Activated T-helper 1 cell treated with Interleukin-2 at 50 U/mL for 16 hours (primary cell): ENCODE measurements at places on chromosomes 6 and 20.
A peak's percentile ranks its signal among the peaks of the same experiment; 100 is the strongest.

DNA sequence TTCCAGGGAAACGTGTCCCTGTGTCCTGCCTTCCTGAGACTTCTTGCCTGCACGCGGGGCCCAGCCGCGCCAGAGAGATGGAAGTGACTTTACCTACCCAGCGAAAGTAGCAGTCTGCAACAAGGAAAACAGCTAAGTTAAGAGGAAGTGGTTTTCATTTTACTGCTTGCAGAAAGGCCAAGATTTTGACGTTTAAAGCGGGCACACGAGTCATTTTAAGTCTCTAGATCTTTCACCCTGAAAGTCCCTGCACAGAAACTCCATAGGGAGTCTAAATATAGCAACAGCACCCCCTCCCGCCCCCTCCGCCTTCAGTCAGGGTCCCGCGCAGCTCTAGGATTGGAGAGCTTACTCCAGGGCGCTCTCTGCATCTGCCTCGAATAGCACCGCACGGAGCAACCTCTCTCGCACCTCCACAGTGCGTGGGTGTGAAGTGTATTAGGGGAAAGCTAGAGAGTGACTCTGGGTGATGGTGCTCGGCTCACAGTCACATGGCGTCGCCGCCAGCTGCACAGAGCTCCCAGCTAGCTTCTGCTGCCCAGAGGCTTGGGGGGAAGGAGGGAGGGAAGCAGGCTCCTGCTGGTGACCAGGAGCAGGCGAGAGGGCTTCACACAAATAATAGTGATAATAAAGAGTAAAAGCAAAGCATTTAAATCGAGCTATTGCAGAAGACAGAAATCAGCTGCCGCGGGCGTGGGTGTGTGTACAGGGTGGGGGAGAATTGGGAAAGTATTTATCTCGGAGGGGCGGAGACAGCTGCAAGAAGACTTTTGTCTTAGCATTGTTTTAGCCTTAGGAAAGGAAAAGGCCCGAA lies 1.8 kb upstream of the KCNQ5 start:
- no peak for DNase-seq

DNA sequence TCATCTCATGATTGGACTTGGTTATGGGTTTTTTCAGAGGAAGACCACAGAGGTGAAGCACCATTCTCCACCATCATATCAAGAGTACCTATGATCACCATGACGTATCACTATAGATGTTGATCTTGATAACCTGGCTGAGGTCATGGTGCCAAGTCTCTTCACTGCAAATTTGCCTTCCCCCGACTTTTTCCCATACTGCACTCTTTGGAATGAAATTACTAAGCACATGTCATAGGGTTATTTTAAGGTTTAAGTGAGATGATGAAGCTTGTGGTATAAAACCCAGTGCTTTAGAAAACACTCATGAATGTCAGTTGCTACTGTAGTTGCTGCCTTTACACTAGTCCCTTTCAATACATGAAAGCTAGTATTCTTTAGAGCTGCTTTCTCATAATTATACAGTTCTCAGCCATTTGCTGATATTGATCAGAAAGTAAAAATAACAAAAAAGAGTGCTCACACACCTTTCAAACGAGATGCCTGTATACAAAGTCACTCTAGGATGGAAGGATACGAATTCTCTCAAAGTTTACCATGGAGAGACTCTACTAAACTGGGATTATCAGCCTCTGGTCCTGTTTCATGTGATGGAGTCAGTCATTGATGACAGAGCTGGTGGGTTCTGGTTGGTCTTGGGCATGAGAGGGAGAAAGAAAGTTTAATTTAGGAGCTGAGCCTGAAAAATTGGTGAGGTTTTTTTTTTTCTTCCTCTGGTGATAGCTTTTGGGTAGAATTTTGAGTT lies 228.1 kb downstream of the PRL start:
- no peak for DNase-seq

- peak; percentile 30 for DNase-seq
Measured at GRCh38 chr6:159929819-159930218, 39.0 kb downstream of the MAS1 start.

DNA sequence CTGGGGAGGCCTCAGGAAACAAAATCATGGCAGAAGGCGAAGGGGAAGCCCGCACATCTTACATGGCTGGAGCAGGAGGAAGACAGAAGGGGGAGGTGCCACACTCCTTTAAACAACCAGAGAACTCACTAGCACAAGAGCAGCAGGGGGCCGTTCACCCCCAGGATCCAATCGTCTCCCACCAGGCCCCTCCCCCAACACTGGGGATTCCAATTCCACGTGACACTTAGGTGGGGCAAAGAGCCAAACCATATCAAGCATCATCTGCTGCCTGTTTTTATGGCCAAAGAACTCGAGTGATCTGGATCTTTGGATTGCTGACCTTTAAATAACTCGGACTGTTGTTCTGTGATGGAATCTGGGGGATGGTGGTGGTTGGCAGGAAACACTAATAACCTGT lies 28.0 kb downstream of the PNLDC1 start:
- DNase-seq, result no peak

DNA sequence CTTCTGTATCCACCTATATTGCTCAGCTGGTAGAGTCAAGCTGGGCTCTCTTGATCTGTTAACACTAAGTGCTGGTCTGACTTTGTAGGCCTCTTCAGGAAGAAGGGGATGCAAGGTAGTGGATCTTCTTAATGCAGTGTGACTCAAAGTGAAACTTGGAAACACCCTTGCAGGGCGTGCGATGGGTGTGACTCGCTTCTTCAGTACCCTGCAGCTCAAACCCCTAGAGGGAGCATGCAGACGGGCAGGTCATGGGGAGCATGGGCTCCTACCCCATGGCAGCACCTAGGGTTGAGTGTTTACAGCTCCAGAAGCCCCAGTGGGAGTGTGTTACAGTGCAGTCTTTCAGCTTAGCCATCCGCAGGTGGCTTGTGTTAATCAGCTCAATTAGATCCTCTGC lies 757 bp upstream of the SAMD3 start:
- peak; percentile 41 for DNase-seq

GRCh38 chr6:38091613-38092012 lies 272.1 kb downstream of the ZFAND3 start:
- DNase-seq, result no peak

DNA sequence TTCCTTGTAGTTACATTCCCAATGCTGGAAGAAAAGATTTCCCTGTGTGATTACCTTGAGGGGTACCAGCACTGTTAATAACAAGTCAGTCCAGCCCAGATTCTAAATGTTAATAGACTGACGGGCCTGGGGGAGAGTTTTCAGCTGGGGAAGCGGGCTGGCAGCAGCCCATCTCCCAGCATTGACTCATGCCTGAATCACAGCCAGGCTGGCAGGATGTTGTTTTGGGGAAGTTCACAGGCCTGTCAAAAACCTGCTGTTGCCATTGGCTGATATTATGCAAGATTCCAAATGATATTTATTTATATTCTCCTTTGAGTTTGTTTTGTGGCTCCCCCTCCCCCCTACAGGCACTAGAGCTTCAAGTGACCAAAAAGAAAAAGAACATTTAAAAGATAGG lies 213.9 kb upstream of the CNR1 start:
- no peak for DNase-seq

DNA sequence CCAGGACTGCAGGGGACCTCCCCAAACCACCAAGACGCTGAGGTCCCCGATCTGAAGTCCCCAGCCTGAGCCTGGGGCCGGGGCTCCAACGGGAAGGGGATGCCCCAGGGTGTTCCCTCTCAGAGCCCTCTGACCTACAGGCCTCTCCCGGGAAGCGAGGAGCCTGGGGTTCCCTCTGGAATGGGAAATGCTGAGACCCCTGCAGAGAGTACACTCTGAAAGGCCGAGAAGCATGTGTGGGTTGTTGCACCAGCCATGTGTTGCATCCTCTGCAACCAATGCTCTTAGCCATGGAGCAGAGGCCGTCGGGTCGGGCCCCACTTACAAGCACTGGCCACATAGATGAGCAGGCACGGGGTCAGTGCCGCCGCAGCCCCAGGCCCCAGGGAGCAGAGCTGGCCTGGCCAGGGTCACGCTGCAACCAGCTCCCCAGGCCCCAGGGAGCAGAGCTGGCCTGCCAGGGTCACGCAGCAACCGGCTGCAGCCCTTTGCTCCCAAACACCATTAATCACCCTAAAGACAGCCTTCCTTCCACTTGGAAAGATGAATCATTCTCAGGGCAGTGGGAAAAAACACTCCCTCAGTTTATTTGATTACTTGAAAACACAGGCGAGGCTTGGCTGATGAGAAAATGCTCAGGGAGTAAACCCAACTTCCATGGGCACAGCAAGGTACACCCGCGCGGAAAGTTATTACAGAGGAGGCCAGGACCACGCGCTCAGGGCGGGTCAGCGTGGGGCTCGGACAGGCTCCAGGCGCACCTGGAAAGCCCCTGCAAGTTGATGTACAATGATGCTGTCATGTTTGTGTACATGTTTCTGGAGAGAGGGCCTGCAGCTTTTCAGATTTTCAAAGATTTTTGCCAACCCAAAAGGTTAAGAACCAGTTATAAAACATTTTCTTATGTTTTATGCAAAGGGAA lies 78.0 kb upstream of the AFDN start:
- DNase-seq, result no peak

- no peak for DNase-seq
Measured at GRCh38 chr6:110359556-110359955, 1.4 kb upstream of the METTL24 start.

DNA sequence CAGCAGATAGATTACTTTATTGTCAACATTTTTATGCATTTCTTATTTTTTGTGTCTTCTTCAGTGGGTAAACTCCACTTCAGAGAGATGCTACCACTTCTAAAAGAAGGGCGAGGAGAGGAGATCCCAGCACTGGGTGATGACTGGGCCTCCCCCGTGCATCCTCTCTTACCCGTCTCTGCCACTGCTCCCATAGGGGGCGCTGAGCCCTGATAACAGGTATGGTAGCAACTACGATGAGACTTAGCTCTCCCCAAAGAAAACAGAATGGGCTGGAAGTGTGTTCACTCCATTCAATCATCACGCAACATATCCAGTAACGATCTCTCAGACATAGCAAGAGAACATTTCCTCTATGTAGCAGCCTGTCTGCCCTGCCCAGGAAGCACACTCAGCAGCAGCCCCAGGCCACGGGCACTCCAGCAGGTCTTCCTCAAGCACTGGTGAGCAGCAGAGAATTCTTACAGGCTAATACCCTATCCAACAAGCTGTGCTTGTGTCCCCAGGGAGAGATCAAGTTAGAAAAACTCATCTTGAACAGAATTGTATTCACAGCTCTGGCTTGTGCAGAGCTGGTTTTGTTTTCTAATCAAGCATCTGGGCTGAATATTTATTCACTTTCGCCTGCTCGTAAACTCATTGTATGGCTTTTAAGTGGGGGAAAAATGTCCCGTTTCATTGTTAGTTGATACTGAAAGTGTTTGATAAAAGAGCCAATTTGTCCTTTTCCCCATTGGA lies 533.1 kb upstream of the CDH4 start:
- no peak for DNase-seq

- DNase-seq, result no peak
Measured at GRCh38 chr6:9576521-9576920, 838.4 kb downstream of the TFAP2A start.

GRCh38 chr20:45918182-45918737 lies 6.3 kb upstream of the PLTP start:
- no peak for DNase-seq

- DNase-seq, result no peak
Measured at GRCh38 chr20:31990641-31991338, 19.4 kb upstream of the CCM2L start.

DNA sequence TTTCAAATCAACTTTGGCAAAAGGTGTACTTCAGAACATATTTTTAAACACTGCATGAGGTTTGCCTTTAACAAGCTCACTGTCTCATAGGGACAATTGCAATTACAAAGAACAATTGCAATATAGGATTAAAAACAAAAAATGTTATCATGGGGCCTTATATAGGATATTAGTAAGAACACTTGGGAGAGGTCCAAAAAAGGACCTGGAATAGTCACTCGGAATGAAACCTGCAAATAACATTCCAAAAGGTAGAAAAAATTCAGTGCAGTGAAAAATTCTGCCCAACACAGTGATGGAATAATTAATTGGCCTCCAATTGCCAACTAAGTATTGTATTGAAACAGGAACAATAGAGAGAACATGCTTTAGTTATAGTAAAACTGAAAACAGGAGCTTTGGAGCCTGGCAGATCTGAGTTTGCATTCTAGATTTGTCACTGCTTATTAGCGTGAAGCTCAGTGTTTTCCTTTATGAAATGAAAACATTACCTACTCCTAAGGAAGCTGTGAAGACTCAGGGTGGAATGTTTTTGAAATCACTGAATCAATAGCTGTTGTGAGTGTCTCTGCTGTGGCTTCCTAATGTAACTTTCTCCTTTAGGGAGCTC lies 172.6 kb upstream of the BMP5 start:
- DNase-seq, result no peak

DNA sequence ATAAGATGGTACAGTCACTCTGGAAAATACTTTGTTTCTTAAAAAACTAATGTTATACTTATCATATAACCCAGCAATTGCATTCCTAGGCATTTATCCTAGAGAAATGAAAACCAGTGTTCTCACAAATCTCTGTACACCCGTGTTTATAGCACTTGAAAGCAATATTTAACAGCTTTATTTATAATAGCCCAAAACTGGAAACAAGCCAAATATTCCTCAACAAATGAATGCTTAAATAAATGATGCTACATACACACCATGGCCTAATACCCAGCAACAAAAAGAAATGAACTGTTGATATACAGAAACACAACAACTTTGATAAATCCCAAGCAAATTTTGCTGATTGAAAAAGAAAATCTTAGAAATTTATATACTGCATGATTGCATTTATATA lies 51.3 kb downstream of the GFRA4 start:
- no peak for DNase-seq

DNA sequence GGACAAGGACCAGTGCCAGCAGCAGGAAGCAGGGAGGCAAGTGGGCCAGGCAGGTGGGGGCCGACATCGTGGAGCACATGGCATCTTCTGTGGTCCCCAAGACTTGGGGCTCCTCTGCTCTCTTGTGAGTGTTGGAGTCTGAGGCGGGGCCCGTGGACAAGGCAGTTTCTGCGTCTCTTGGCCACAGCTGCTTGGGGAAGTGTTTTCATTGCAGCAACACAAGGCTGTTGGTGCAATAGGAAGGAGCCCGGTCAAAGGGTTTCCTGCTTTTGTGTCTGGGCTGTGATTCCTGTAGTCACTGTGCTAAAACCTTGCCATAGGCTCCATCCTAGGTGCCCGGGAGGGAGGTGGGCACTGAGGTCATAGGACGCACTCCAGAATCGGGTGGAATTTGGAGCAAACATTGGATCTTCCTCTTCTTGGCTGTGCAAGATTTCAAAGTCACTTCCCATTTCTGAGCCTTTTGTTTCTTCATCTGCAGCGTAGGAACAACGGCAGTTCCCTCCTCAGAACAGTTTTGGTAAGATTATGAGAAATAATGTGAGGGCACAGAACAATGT lies at the start of gene SIRPB2:
SIRPB2 (minus strand) TSS at position 140 of the 560 bp plus-strand sequence; CDS start at position 79, 61 bp downstream.
- DNase-seq, result no peak

GRCh38 chr6:41576667-41577066 lies 30.5 kb downstream of the FOXP4 start:
- no peak for DNase-seq

GRCh38 chr6:101083533-101084175 lies 202.5 kb upstream of the ASCC3 start:
- DNase-seq, result no peak

GRCh38 chr6:124970243-124970642 lies 8.0 kb downstream of the RNF217 start:
- DNase-seq, result no peak

- no peak for DNase-seq
Measured at GRCh38 chr6:157487110-157487773, 106.3 kb downstream of the ZDHHC14 start.
